ENCODE measurements at places on chromosomes 3 and 15.

DNA sequence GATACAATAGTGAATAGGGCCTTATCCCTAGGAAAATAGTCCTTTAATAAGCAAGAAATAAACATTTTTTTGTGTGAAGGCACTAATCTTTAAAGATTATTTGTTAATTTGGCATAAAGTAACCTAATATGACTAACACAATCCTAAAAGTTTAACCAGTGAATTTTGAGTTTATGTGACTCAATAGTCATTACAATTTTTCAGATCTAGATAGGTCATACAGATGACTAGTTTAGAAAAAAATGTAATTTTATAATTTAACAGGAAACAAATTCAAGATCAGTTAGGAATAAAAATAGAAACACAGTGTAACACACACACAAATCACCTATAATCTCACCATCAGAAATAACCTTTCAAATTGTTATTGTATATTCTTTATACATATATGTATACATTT is 620.7 kb upstream of the ALCAM start:
- DNase-seq, result no peak

DNA sequence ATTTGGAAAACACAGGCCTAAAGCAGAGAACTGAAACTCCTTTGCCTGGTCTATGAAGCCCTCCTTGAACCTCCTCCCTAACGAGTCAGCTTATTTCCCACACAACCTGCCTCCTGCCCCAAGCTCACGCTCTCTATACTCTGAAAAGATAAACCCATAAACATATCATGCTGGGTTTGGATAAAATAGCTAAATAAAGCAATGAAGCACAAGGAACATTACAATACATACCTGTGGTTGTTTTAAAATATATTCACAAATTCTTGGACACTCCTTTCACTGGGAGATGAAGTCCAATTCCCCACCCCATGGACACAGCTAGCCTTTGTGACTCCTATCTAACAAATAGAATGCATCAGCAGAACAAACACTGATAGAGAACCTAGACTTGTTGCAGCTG is 98.2 kb downstream of the PLCH1 start:
- DNase-seq, result no peak

DNA sequence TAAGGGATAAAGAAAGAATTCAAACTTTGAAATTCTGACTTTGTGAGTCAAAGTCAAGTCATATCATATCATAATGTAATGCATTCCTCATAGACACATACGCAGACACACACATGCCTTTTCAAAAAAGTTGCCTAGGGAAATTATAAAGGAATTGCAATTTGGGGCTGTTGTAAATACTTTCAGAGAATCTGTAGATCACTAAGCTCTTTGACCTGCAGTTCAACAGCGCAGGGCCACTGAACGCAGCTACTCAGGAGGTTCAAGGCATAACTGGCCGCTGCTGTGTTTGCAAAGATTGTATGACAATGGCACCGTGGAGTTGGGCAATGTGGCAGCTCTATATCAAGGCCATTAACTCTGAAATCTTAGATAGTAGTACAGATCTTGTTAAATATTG is 188.4 kb upstream of the THRB start:
- no peak for DNase-seq

DNA sequence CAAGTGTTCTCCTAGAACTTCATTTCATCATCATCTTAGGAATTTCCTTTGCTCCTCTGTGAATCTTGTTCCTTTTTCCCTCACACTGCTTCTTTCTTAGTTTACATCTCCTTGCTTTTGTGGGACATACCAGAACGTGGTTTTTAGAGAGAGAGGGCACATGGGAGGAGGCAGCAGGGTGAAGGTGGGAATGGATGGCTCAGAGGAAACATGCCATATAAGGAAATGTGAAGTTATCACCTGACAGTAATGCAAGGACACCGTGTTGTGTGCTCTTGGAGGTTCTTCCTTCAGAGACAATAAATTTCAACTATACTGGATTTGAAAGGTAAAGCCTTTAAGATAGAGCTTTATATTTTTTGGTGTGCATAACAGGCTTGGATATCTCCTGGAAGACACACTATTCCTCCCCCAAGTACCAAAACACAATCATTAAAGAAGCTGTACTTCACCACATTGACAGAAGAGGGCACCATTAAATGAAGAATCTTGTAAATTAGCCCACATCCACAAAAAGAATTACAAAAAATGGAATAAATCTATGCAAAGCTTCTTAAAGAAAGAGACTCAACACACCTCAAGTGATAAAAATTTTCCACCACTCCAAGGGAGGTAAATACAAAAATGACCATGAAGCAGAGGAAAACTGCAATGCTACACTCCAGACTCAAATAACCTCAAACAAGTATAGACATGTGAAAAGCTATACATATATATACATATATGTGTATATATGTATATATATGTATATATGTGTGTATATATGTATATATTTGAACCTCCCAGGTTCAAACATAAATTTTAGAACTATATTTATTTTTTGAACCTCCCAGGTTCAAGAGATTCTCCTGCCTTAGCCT is 26.1 kb downstream of the RPL39L start:
- DNase-seq, result no peak

DNA sequence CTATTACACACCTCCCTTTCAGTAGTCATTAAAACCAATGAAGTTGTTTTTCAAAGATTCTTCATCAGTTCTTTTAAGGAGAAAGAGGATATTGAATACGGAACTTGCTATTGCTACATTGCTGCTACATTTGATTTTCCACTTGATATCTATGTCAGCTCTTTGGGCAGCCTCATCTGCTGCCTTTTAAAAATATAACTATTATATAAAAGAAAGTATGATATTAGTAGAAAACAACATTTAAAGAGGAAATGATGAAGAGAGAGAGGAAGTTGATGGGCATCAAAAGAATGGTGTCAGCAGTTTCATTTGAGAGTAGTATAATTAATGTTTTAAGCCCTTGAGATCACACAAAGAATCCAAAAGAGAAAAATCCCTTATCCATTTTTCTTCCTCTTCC is 171.4 kb downstream of the NFKBIZ start:
- no peak for DNase-seq

GRCh38 chr3:132448216-132448961 is 31.1 kb downstream of the DNAJC13 start:
- no peak for DNase-seq

DNA sequence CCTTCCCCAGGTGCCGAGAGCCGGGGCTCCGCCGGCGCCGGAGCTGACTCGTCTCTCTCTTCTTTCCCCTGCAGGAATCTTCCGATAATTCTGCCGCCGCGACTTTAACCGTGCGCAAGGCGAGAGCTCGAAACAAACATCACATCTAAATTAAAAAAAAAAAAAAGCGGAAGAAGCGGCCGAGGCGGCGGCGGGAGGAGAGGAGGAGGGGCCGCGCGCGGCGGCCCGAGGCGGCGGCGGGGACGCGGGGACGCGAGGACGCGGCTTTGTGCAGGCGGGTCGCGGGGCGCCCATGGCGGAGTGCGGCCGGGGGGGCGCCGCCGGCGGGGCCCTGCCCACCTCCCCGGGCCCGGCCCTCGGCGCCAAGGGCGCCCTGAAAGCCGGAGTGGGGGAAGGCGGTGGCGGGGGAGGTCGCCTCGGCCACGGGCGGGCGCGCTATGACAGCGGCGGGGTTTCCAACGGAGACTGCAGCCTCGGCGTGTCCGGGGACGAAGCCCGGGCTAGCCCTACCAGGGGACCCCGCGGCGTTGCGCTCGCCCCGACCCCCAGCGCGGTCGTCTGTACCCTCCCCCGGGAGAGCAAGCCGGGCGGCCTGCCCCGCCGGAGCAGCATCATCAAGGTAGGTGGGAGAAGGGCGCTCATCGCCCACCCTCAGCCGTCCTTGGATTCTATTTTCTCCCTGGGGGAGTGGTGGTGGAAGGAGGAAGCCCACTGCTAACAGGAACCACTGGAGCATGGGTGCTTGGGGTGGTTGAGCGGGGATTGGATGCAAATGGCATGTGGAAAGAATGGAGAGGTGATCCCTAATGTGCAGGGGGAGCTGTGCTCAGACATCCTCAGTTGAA is at the start of gene PLCL2:
Gene PLCL2, plus strand, starts transcription at position 208 of the 845 bp plus-strand sequence. Its CDS starts 85 bp downstream, at position 293.
- peak; percentile 56 for DNase-seq

DNA sequence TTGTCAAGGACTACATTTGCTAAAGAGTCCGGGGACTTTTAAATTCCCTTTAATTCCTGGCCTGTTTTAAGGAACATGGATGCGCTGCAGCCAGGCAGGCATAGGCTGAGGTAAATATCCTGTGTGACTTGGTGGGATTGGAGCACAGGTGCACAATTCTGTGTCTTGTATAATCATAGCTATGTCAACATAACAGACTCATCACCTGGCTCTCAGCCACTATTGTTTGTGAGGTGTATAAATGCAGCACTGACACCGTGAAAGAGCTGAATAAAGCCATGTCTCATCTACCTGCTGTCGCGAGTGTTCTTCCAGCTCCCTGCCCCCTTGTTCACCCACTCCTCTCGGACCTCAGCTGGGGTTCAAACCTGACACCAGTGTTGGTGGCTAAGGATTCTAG is 109.7 kb downstream of the MFSD1 start:
- DNase-seq, result no peak

- no peak for DNase-seq
Measured at GRCh38 chr15:50256188-50257041, 9.1 kb downstream of the HDC start.

GRCh38 chr3:7760718-7761117 is 740.9 kb upstream of the LMCD1 start:
- DNase-seq, result no peak

DNA sequence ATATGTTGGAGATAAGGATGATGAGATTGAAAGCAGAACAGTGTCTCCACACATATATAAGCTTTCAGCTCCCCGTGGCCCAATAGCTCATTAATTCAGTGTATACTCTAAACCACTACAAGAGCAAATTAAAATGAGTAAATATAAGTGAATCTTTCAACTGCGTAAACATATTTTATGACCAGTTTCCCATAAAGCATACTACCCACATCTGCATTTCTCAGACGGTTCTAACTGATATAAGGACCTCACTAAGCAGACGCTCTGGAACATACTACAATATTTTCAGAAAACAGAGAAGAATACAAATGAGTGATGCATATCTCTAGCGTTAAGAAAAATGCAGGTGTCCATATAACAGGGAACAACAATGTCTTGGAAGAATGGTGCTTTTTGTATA is 73.2 kb downstream of the INO80 start:
- no peak for DNase-seq

- no peak for DNase-seq
Measured at GRCh38 chr3:123780656-123781055, 103.5 kb downstream of the MYLK start.

- no peak for DNase-seq
Measured at GRCh38 chr3:106577241-106577640, 708.4 kb upstream of the CBLB start.

- no peak for DNase-seq
Measured at GRCh38 chr15:90681056-90681455, 36.1 kb upstream of the BLM start.

GRCh38 chr3:72894976-72895552 is 7.2 kb downstream of the GXYLT2 start:
- DNase-seq, result no peak

GRCh38 chr3:55637906-55638638 is 151.0 kb upstream of the WNT5A start:
- DNase-seq, result no peak

DNA sequence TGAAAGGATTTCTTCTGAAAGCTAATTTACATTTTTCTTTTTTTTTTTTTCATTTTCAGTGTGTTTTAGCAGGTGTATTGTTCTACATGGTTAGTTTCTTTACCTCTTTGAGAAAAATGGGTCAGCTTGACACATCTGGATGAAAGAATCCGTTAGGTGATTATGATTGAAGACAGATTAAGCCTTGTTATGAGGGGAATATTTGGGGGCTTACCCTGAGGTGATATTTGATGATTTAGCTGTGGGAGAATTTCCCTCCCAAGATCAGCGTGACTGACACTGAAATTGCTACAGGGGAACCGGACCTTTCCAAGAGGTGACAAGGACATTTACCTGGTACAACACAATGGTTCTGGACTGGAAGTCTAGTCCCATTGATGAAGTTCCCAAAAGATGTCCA is 147.5 kb downstream of the NFKBIZ start:
- no peak for DNase-seq

DNA sequence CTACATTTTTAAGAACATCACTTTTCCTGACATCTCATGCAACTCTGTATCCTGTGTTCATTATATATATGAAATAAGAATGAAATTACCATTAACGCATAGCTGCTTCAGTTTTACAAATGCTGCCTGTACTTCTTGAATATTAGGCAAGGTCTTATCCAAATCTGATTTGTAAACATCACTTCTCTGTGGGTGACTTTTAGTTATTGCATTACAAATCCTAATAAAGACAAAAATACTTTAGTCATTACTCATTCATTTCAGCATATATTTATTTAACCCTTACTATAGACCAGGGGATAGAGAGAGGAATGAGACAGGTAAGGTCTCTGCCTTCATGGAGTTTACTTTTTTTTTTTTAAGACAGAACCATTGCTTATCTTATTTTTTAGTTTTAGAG is 36.8 kb downstream of the MTMR10 start:
- DNase-seq, result no peak

DNA sequence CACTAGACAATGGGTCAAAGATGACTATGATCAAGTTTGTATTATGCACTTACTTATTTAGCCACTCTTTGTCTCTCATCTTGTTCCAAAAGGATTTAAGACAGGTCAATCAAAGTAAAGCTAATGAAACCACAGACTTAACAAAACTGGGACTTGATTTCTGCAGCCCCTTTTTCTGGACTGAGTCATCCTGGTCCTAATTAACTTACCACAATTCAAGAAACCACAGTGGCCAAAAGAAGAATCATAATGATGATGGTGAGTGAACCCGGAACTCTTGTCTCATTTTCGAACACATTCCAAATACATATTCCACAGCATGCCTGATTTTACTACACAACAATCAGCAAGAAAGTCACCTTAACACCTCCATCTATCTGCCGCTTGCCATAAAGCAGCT is 1333.0 kb downstream of the ROBO1 start:
- no peak for DNase-seq

DNA sequence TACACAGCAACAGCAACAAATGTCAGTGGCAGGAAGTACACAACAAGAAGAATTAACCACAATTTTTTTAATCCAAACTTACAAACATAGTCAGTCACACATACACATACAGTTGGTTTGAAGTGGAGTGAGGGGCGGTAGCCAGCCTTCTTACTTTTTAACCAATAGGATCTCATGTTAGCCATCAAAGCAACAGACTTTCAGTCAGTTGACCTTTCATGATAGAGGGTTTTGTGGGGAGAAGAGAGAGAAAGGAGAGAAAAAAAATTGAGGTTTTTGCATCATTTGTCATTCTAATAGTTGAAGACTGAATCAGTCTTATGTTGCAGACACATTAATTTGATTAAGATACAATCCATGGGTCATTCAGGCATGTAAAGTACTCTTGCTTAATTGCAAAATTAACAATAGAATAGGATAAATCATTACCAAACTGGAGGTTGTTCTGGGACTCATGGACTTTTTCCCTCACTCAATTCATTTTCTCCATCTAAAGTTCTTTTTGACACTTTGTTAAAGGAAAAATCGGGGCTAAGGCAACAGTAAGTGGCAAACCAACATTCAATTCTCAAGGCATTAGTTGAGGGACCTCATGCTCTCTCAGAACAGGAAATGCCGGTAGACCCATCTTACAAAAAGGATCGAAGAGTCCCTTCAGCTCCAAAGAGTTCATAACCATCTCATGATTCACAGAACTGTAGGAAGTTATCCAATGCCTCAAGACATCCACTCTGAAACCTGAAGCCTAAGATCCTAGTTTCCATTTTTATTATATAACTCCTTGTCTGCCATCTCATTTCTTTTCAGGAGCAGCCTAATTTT is 159.5 kb upstream of the LPP start:
- DNase-seq, result no peak
